ENCODE measurements at places on chromosomes 5 and 9.

DNA sequence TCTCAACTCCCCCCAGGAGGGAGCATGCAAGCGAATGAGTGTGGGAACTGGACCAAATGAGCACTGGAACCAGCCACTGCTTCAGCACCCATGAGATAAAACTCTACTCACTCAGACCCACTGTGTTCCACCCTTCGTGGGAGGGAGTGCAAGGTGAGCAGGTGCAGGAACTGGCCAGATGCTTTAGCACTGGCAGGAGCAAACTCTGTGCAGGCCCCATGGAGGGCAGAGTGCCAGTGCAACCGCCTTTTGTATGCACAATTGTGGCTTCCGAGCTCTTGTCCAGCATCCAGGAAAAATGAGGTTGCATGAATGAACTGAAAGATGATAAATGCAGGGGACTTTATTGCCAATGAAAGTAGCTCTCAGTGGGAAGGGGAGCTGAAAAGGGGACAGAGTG is 67.4 kb upstream of the CCDC112 start:
- DNase-seq: no peak

- no peak for DNase-seq
Measured at GRCh38 chr5:10599113-10599512, 35.2 kb downstream of the ANKRD33B start.

- no peak for DNase-seq
Measured at GRCh38 chr5:177447066-177447610, 524 bp downstream of the PRR7 start.

- no peak for DNase-seq
Measured at GRCh38 chr5:113226116-113226736, 208.6 kb downstream of the TSSK1B start.

- peak; percentile 20 for DNase-seq
Measured at GRCh38 chr5:157143127-157143971, 684 bp upstream of the MED7 start.

DNA sequence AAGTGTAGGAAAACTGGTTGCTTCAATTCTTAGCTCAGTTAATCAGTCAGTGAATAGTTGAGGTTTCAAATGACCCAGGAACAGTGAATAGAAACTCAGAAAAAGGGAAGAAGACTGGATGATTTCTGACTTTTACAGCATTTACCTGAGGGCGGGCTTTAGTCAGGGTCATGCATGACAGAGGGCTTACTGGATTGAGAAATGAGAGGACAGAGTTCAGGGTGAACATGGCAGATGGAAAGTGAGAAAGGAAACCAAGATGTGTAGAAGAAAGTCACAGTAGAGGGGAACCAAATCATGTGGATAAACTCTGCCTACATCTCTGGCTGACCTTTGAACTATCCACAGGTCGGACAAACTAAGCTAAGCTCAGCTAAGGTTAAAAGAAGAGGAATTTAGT is 596.0 kb downstream of the SEMA5A start:
- no peak for DNase-seq

DNA sequence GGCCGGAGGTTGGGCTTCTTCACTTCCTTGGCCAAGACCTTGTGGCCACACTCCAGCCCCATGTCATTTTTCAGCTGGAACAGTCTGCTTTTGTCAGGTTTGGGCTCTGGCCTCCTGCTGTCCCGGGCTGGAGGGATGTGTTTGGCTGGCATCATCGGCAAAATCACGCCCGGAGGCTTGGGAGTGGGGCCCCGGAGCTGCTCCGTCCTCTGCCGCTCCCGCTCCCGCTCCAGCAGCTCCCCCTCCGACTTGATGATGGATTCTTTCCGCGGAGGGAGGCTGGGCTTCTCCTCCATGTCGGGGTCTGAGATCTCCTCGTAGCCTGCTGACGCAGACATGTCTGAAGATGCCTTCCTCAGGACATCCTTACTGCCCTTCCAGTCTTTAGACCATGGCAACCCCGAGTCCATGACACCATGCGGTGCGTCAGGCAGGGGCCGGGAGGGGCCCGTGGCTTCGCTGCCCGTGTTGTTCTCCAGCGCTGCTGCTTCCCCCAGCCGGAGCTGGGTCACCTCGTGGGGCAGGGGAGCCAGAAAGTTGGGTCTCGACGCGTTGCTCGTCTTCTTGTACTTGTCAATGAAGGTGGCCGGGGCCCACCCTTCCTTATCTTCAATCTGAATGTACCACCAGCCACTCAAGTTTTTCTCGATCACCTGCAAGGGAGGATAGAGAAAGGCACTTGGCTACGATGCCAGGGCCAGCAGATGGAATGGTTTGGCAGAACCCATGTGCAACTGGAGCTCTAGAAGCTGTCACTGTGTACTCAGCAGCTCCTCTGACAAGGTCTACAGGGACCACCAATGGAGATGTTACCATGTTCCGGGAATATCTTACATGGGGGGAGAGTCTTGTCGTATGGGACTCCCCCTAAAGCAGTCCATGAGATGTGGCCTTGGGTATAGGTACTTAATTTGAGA is 56.0 kb upstream of the UBTD2 start:
- DNase-seq: no peak

DNA sequence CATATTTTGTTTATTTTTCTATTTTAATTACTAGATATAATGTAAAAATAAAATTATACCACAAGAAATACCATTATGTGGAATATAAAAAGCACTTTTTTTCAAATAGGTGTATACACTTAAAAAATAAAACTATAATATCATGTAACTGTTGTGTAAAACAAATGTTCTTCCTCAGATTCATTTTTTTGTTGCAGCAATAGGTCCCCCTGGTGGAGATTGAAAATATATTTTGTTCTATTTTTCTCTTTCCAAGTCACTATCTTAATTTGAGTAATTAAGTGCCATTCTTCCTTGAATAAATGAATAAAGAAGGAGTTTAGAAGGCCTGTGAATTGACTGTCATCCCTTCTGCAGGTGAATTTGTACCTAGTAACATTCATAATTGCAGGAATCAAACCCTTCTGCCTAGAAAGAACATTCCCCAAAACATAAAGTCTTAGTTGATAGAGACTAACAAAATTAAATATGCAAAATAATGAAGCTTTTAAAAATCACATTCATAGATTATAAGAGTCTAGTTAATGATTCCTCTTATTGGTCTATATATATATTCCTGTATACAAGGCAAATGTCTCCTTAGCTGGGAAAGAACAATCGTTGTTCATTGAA is 23.4 kb downstream of the CETN3 start:
- DNase-seq: no peak

DNA sequence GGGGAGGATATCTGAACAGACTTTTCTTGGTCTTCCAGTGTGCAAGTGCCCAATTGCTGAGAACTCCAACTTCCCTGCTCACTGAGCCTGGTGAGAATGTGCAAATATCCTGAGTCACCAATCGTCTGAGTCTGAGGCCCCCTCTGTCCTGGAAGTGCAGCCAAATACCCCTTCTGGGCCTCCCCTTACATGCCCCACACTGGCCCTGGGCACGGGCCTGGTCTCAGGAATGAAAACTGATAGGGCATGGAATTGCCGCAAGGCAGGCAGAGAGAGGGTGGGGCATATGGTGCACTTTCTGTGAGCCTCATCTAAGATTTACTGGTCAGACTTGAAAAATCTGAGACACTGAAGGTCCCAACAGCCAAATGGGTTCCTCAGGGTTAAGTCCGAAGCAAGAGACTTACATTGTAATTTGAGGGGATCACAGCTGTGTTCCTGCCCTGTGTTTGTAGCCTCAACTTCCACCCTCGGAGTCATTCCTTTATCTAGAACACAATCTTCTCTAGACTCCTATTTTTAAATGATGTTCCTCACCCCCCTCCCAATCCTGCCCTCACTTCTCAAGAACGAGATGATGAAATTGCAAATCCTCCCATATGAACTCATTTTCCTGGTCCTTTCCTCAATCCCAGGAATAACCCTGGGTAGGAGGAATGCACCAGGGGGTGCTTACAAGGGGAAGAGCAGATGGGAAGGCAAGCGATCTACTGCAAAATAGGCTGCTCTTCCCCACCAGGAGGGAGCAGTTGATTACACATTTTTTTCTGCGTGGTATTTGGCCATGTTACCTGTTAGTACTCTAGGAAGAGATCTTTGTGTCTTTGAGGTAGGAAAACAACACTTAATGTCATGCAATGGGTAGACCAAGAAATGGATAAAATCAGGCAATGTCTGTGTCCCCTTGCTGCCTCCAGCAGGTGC is 34.6 kb upstream of the ARHGAP26 start:
- no peak for DNase-seq

DNA sequence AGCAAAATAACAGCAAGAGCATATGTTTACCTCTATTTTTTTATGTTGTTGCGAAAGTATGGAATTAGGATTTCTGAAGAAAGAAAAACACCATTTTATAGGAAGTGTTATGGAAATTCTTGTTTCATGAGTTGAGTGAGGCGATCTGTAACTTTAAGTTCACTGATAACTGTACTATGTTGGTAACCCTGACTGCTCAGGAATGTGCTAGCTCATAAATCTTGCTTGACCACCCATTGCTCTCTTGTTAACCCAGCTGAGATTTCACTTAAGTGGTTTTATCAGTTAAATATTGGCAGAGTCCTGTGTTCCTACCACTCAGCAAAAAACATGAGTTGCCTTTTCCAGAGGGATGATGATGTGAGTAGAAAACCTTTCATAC is 91.1 kb upstream of the STARD4 start:
- no peak for DNase-seq
